Mesenchymal stem cell (in vitro differentiated cells and primary cell): ENCODE measurements at places on chromosomes 5 and 9.

DNA sequence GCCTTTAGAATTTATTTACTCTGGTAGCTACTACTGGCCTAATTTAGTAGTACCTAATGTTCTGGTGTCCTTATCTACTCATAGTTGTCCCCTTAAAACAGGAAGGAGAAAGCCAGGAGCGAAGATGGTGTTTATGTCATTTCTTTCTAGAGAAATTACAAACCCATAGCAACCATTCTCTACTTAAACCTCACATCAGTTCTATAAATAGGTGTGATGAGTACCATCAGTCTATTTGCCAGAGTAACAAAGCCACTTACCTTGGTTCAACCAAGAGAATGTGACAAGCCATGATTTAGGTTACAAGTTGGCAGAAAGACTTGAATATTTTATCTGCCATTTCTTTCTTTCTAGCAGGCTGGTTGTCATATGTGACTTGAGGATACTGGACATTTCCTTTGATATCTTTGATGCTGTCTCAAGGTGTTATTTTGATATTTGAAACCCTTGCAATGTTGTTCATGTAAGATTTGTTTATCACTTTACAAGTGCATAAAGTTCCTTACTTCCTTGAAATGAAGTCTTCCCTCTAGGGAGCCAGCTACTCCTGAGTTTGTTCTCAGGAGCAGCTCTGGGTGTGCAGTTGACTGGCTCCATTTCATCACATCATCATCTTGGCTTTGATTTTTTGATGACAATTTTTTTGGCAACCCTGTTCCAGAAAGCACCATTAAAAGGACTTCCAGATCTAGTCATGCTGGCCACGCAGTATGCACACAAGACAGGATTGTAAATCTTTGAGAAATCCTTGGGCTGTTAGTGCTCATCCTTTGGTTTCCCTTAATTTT lies 286.8 kb downstream of the ARHGAP26 start:
- peaks cover 5% of the 10 kb centered on the region for H3K4me1 ChIP-seq
- H3K36me3 ChIP-seq, result no peaks in the 10 kb centered on the region
- no peaks in the 10 kb centered on the region for H3K27me3 ChIP-seq
- DNase-seq, result no peak
- no peak overlapping the region for H3K4me3 ChIP-seq
- no peak overlapping the region for H3K27ac ChIP-seq

- peaks cover 6% of the 10 kb centered on the region for H3K4me1 ChIP-seq
- DNase-seq, result peak; percentile 47
- H3K36me3 ChIP-seq, result no peaks in the 10 kb centered on the region
- no peak overlapping the region for H3K4me3 ChIP-seq
- no peak overlapping the region for H3K27ac ChIP-seq
Measured at GRCh38 chr9:84169240-84169639, 171.3 kb downstream of the SLC28A3 start.

- H3K36me3 ChIP-seq, result no peaks in the 10 kb centered on the region
- H3K4me1 ChIP-seq, result peaks cover 2% of the 10 kb centered on the region
- no peak overlapping the region for H3K27ac ChIP-seq
- DNase-seq, result no peak
- no peak overlapping the region for H3K4me3 ChIP-seq
Measured at GRCh38 chr5:71744009-71744790, 25.1 kb downstream of the CARTPT start.

GRCh38 chr5:72121780-72122445 lies 14.6 kb downstream of the MAP1B start:
- H3K36me3 ChIP-seq, result peaks cover 77% of the 10 kb centered on the region
- no peak overlapping the region for H3K27ac ChIP-seq
- DNase-seq, result no peak
- no peak overlapping the region for H3K4me3 ChIP-seq
- no peaks in the 10 kb centered on the region for H3K27me3 ChIP-seq

- no peak overlapping the region for H3K4me3 ChIP-seq
- H3K27ac ChIP-seq, result no peak overlapping the region
- peaks cover 9% of the 10 kb centered on the region for H3K36me3 ChIP-seq
- no peaks in the 10 kb centered on the region for H3K27me3 ChIP-seq
- H3K4me1 ChIP-seq, result peaks cover 2% of the 10 kb centered on the region
Measured at GRCh38 chr9:109868722-109869121, 88.7 kb downstream of the PALM2AKAP2 start.

- H3K4me1 ChIP-seq, result peaks cover 18% of the 10 kb centered on the region
- H3K27ac ChIP-seq, result no peak overlapping the region
- peak overlapping the region; percentile 33 for H3K4me3 ChIP-seq
- DNase-seq, result peak; percentile 29
- no peaks in the 10 kb centered on the region for H3K36me3 ChIP-seq
Measured at GRCh38 chr9:129664746-129665388, 580 bp upstream of the PRRX2 start.

DNA sequence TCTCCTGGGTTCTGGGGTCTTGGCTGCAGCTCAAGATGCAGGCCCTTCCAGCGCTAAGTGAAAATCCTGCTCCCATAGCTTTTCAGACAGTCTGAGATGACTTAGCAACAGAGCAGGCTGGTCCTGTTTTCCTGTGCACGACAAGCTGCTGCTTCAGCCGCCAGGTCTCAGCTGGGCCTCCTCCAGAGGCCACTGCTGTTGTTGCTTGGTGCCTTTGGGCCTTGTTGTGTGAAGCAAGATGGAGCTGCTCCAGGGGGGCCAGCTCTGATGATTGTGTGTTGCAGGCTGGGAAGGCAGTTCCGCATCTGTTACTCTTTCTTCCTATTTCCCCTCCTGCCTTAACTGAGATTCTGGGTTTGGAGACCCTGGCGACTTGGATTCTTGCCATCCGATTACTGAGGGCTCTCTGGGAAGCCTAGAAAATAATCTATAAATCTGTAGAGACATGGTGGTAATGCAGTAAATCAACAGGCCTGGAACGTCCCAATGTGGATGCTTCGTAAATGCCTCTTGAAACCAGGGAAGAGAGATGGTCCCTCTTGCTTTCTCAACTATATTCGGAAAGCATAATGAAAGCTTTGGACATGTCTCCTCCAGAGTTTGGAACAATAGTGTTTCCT lies 3.2 kb downstream of the MAP1B start:
- no peak overlapping the region for H3K27ac ChIP-seq
- H3K27me3 ChIP-seq, result no peaks in the 10 kb centered on the region
- peaks cover 6% of the 10 kb centered on the region for H3K36me3 ChIP-seq
- peaks cover 7% of the 10 kb centered on the region for H3K4me1 ChIP-seq

GRCh38 chr5:77129391-77129990 lies 42.4 kb upstream of the ZBED3 start:
- peak; percentile 34 for DNase-seq
- H3K4me1 ChIP-seq, result peaks cover 4% of the 10 kb centered on the region
- H3K36me3 ChIP-seq, result no peaks in the 10 kb centered on the region
- H3K27me3 ChIP-seq, result no peaks in the 10 kb centered on the region
- no peak overlapping the region for H3K27ac ChIP-seq

GRCh38 chr5:142114687-142115086 lies 6.1 kb downstream of the NDFIP1 start:
- no peaks in the 10 kb centered on the region for H3K36me3 ChIP-seq
- no peaks in the 10 kb centered on the region for H3K4me1 ChIP-seq
- H3K27ac ChIP-seq, result no peak overlapping the region
- no peak for DNase-seq
- H3K27me3 ChIP-seq, result no peaks in the 10 kb centered on the region

DNA sequence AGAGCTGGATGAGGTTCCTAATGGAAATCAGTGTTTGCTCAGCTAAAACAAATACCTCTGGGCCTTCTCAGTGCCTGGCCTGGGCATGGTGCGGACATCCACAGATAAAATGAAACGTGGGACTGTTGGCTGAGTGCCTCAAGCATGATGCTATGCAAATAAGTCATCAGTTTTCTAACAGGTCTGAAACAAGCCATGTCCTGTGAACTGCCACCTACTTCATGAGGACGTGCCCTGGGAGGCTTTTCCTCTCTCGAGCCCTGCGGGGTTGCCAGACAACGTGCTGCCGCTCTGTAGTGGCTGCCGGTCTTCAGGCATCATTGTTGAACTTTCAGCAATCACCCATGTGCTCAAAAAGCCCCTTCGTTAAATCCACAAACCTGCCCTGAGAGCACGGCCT lies 240.4 kb upstream of the IRX2 start:
- H3K27me3 ChIP-seq, result no peaks in the 10 kb centered on the region
- H3K27ac ChIP-seq, result no peak overlapping the region
- H3K4me1 ChIP-seq, result no peaks in the 10 kb centered on the region
- no peaks in the 10 kb centered on the region for H3K36me3 ChIP-seq
- DNase-seq, result no peak

GRCh38 chr9:89464300-89464901 lies 33.5 kb downstream of the SEMA4D start:
- H3K27me3 ChIP-seq, result peaks cover 19% of the 10 kb centered on the region
- H3K36me3 ChIP-seq, result peaks cover 3% of the 10 kb centered on the region
- H3K27ac ChIP-seq, result peak overlapping the region; percentile 64
- H3K4me1 ChIP-seq, result peaks cover 44% of the 10 kb centered on the region
- DNase-seq, result no peak

GRCh38 chr9:14281876-14282275 lies 32.1 kb downstream of the NFIB start:
- peak overlapping the region; percentile 10 for H3K4me3 ChIP-seq
- H3K36me3 ChIP-seq, result peaks cover 5% of the 10 kb centered on the region
- no peak overlapping the region for H3K27ac ChIP-seq
- peaks cover 2% of the 10 kb centered on the region for H3K4me1 ChIP-seq
- DNase-seq, result no peak

DNA sequence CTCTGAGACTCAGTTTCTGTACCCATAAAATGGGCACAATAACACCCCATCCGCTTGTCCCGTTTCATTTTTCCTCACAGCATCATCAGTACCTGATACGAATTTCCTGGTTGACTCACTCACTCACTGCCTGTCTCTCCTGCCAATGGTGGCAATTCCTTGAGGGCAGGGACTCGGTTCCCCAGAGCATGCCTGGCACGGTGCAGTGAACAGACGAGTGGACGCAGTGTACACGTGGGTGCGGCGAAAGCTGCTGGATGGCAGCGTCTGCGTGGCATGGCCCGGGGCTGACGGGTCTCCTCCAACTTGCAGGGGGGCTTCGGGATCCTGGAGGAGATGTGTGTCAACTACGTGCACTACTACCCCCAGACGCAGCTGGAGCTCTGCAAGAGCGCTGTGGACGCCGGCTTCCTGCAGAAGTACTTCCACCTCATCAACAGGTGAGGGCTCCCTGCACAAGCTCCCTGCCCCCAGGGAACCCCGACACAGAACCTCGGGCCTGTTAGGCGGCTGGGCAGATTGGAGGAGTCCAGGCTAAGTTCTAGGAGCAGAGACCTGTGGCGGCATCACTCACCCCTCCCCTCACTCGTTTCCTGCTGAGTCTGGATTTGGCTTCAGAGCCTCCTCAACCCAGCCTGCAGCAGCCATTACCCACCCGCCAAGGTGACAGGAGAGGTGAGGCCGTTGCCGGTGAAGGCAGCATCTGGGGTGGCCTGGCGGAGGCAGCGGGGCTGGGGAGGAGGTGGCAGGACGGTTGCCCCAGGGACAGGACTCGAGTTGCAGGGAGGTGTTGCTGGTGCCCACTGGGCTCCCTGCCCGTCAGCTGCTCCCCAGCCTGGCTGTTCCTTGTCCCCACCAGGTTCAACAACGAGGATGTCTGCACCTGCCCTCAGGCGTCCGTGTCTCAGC lies 20.3 kb downstream of the DBH start:
- no peak overlapping the region for H3K4me3 ChIP-seq
- no peak overlapping the region for H3K27ac ChIP-seq
- peaks cover 82% of the 10 kb centered on the region for H3K27me3 ChIP-seq
- H3K36me3 ChIP-seq, result no peaks in the 10 kb centered on the region
- no peak for DNase-seq

- no peak for DNase-seq
- H3K4me3 ChIP-seq, result no peak overlapping the region
- H3K36me3 ChIP-seq, result no peaks in the 10 kb centered on the region
- H3K27ac ChIP-seq, result no peak overlapping the region
- no peaks in the 10 kb centered on the region for H3K27me3 ChIP-seq
Measured at GRCh38 chr5:107799306-107799705, 128.6 kb upstream of the EFNA5 start.

- peaks cover 25% of the 10 kb centered on the region for H3K36me3 ChIP-seq
- H3K27me3 ChIP-seq, result no peaks in the 10 kb centered on the region
- H3K4me1 ChIP-seq, result peaks cover 39% of the 10 kb centered on the region
- no peak overlapping the region for H3K27ac ChIP-seq
- peak overlapping the region; percentile 94 for H3K4me3 ChIP-seq
- no peak for DNase-seq
Measured at GRCh38 chr5:180806351-180807011, 3.9 kb upstream of the MGAT1 start.

- no peaks in the 10 kb centered on the region for H3K27me3 ChIP-seq
- H3K4me3 ChIP-seq, result no peak overlapping the region
- no peaks in the 10 kb centered on the region for H3K36me3 ChIP-seq
- peaks cover 7% of the 10 kb centered on the region for H3K4me1 ChIP-seq
- DNase-seq, result peak; percentile 45
- H3K27ac ChIP-seq, result no peak overlapping the region
Measured at GRCh38 chr5:72246954-72247442, 73.0 kb downstream of the MRPS27 start.

GRCh38 chr9:91533382-91533781 lies 109.8 kb upstream of the NFIL3 start:
- no peak for DNase-seq
- no peaks in the 10 kb centered on the region for H3K27me3 ChIP-seq
- H3K4me1 ChIP-seq, result peaks cover 21% of the 10 kb centered on the region
- H3K4me3 ChIP-seq, result no peak overlapping the region
- H3K36me3 ChIP-seq, result no peaks in the 10 kb centered on the region

DNA sequence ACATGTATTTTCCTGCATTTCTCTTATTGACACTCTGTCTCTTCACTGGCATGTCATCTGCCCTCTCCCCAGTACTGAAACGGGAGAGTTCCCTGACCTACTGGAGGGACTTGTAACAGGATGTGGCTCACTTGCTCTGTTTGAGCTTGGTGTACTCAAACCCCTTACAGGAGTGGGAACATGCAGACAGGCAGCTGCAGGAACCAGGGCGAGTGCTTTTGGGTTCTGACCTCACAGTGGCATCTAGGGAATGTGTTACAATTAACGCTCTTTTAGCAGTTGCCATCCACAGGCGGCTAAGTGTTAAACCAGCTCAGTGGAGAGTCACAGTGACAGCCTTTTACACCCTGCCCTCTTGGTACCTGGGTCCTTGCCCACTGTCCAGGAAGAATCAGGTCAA lies 300.3 kb upstream of the GRAMD2B start:
- H3K4me1 ChIP-seq, result peaks cover 8% of the 10 kb centered on the region
- peak; percentile 22 for DNase-seq
- H3K27me3 ChIP-seq, result no peaks in the 10 kb centered on the region
- H3K36me3 ChIP-seq, result no peaks in the 10 kb centered on the region

- no peaks in the 10 kb centered on the region for H3K27me3 ChIP-seq
- H3K4me1 ChIP-seq, result no peaks in the 10 kb centered on the region
- no peak overlapping the region for H3K4me3 ChIP-seq
- no peak for DNase-seq
Measured at GRCh38 chr5:50300878-50301277, 140.2 kb downstream of the EMB start.

- peaks cover 24% of the 10 kb centered on the region for H3K36me3 ChIP-seq
- DNase-seq, result peak; percentile 53
- no peak overlapping the region for H3K4me3 ChIP-seq
Measured at GRCh38 chr9:137244486-137245449, 3.7 kb downstream of the TUBB4B start.

- no peak overlapping the region for H3K27ac ChIP-seq
- H3K27me3 ChIP-seq, result no peaks in the 10 kb centered on the region
Measured at GRCh38 chr5:43099640-43100039, 21.1 kb upstream of the ZNF131 start.
